ENCODE measurements at places on chromosomes 11 and 22.

- DNase-seq: no peak
Measured at GRCh38 chr11:133636711-133637355, 104.5 kb upstream of the OPCML start.

DNA sequence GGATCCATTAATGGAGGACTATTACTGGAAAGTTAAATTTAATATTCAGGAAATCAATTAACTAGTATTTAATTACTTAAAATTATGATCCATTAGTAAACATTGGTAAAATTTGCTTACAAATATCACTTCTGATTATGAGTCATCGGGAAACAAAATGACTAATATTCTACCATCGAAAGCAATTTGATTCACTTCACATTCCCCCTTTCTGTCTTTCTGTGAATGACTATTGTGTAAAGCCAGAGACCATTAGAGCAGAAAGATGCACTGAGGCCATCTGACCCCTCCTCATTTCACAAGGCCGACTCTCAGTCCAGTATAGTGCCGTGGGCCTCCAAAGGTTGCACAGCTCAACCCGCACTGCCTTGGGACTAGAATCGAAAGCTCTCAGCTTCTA lies 619.0 kb downstream of the OPCML start:
- no peak for DNase-seq

DNA sequence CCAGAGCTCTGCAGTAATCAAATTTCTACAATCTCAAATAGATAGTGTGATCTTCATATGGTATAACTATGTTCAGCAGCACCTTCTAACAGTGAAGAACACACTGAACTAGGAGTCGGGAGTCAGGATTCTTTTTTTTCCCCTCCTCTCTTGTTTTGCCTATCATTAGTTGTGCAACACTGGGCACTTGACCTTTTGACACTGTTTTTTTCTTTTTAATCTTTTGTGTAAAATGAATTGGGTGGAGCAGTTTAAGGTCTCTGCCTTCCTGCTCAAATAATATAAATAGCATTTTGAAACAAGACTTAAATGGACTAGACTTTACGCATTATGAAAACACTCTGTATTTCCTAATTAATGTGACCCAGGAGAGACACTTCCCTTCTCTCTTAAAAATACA lies 39.7 kb downstream of the CTSC start:
- DNase-seq: no peak

- DNase-seq: no peak
Measured at GRCh38 chr11:95256321-95256779, 25.3 kb upstream of the SESN3 start.

All from T47D (cell line).